Activated CD4-positive, CD25-positive, alpha-beta regulatory T cell (primary cell): ENCODE measurements at places on chromosomes 5 and 9.

- DNase-seq = no peak
Measured at GRCh38 chr5:77867194-77867691, 91.1 kb upstream of the TBCA start.

- no peak for DNase-seq
Measured at GRCh38 chr9:3528451-3528850, 2.6 kb upstream of the RFX3 start.

- no peak for DNase-seq
Measured at GRCh38 chr5:4191041-4191440, 595.4 kb downstream of the IRX1 start.

GRCh38 chr5:83447533-83447932 lies 24.0 kb upstream of the VCAN start:
- DNase-seq = no peak

DNA sequence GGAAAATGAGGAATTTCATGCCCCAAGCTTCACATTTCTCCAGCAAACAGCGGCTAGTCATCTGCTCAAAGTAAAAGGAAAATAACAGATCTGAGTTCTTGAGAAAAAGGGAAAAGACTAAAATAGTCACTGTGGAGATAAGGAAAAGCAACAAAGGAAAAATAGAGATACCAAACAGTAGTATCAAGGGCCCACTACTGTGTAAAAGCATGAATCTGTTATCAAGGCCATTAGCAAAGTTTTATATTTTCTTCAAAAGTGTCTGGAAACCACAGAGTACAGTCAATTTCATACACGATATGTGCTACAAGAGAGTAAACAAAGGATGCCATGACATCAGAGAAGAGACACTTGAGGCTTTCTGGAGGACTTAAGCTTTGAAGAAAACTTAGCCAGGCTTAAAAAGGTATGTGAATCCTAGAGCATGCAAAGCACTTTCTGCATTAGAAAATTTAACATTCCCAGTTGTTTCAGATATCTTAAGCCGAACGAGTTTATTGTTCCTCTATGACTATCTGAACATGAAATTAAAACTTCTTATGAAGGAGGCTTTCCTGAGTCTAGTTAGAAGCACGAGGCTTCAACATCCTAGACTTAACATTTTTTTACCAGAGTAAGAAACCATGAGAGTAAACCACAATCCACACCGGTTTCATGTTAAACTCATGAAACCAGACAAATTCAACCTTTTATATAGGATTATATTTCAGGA lies 1.2 kb downstream of the TTC33 start:
- DNase-seq = no peak

DNA sequence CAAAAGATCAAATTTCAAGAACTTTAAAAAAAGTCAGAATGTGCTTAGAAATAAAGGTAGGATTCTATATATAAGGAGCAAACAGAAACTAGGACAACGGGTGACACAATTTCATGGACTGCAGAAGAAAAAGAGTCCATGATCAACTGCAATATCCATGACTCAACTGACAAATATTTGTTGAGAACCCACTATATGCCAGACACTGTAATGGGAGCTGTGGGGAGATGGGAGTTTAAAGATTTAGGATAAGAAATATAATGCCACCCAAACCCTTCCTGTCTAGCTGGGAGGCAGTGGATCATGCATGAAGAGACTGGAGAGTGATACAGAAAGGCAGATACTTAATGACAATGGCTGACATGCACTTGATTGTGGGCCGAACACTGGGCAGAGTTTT lies 27.6 kb upstream of the CCDC112 start:
- DNase-seq = no peak
